ENCODE measurements at places on chromosomes 1 and 21. TPM values are rescaled to one million over a fixed set of nuclear protein-coding genes. Genes with fewer than 3 reads are reported as not detected.

The CD53 gene
- not detected for total RNA-seq

The PTPN22 gene
- total RNA-seq = not detected

The MUL1 gene
- total RNA-seq = 41.0 TPM

The SPATA45 gene
- total RNA-seq = not detected

The PEAR1 gene
- total RNA-seq = 7.8 TPM

The EXTL2 gene
- 8.6 TPM for total RNA-seq

The S100A1 gene
- total RNA-seq = 0.15 TPM

The ATAD3B gene
- 1.6 TPM for total RNA-seq

The GBP2 gene
- 0.69 TPM for total RNA-seq

The MTF2 gene
- total RNA-seq = 12.4 TPM

The S100A12 gene
- not detected for total RNA-seq

The TP73 gene
- 0.58 TPM for total RNA-seq

The CD2 gene
- not detected for total RNA-seq

The OR10Z1 gene
- total RNA-seq = not detected

The AADACL4 gene
- total RNA-seq = not detected

The RIPK4 gene
- 13.3 TPM for total RNA-seq

Measured in A549 treated with DMSO at 1 μM for 4 hours (cell line).